ENCODE measurements at places on chromosomes 2 and 18.

DNA sequence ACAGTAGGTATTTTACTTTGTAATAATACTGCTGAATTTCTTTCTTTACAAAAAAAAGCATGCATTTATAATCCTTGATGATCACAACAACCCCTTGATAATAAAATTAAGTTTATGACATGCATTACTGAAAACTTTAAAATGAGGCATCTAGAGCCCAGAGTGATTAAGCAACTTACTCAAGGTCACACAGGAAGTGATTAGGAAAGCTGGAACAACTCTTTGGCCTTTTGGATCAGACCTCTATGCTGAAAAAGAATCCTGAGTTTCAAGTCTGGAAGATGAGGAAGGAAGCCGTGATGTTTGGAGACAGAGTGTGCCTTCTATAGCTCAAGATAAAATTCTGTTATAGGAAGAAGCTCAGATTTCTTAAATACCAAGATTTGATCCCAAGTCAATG is 105.0 kb upstream of the ATP8B1 start:
- no peak for DNase-seq

GRCh38 chr2:128642821-128643220 is 324.2 kb upstream of the HS6ST1 start:
- DNase-seq: no peak

DNA sequence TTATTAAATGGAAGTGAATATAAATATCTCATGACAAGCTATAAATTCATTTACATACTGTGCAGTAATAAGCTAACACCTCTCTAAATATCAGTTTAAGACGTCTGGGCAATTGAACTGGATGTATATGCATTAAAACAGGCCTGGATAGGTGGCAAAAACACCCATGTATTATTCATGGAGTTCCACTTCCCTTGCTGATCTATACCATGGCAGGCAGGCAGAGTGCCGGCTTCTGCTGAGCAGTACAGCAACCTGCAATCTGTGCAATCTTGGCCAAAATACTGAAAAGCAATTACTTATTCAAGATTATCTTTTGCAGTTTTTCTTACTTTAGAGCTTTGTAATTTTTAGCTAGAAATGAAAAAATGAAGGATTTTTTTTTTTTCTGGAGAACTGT is 112.1 kb upstream of the PIEZO2 start:
- no peak for DNase-seq

GRCh38 chr2:43637030-43637803 is at the start of gene PLEKHH2:
Gene PLEKHH2 (plus strand): TSS chr2:43637260. CDS start chr2:43644674, 7,414 bp downstream.
- DNase-seq: peak; percentile 96

- no peak for DNase-seq
These were observed 12.9 kb upstream of the ZNF516 start for GRCh38 chr18:76507830-76508385.
